Activated CD4-positive, alpha-beta T cell treated with anti-CD3 and anti-CD28 coated beads, Interleukin-2, Interleukin-4, amounts not matched to agents 100 ng/mL and 50 ng/mL, durations not matched to agents 16 hours and 8 hours (primary cell): ENCODE measurements at places on chromosomes 6 and 20.

GRCh38 chr6:109321752-109322151 is 60.5 kb downstream of the CD164 start:
- DNase-seq, result no peak

DNA sequence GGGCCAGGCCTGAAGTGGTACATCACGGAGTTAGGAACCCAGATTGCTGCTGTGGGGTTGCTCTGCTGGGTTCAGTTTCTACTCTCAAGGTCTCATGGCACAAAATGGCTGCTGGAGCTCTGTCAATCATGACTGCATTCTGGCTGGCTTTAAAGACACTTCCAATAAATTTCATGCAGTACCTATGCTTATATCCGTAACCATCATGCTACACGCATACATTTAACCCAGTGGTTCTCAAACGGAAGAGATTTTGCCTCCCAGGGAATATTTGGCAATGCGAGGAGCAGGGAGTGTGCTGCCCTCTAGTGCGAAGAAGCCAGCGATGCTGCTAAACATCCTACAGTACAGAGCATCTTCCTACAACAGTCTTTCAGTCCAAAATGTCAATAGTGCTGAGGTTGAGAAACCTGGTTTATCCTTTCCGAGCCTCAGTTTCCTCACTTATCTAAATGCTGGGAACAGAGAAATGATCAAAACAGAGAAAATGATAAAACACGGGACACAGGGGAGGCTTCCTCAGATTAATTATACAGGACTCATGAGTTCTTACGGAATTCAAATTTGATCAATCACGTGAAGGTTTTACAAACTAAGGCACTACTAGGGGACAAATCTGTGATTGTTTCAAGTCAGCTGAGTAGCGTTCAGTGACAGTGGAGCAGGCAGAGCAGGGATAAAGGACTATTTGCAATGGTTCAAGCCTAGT is 9.6 kb upstream of the SLC2A10 start:
- DNase-seq, result peak; percentile 6

- no peak for DNase-seq
Observed at GRCh38 chr6:112384511-112384910, 37.4 kb downstream of the RFPL4B start.

GRCh38 chr20:50694379-50695134 is 3.2 kb upstream of the RIPOR3 start:
- DNase-seq, result no peak

DNA sequence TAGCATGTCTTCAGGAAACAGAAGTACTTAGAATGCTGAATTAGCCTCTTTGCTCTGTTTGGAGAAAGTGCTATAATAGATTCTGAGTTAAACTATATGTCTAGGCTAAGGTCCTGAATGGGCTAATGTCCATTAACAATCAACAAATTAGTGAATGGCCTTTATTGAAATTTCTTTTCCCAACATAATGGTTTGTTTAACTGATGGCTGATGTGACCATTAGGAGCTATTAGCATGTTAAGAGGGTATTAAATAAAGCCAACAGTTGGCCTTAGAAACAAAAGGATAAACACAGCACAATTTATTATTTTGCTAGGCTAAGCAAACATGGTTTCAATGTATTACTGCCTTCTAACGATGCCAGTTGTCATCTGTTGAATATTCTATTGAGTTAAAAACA is 234.3 kb upstream of the HS3ST5 start:
- DNase-seq, result no peak

DNA sequence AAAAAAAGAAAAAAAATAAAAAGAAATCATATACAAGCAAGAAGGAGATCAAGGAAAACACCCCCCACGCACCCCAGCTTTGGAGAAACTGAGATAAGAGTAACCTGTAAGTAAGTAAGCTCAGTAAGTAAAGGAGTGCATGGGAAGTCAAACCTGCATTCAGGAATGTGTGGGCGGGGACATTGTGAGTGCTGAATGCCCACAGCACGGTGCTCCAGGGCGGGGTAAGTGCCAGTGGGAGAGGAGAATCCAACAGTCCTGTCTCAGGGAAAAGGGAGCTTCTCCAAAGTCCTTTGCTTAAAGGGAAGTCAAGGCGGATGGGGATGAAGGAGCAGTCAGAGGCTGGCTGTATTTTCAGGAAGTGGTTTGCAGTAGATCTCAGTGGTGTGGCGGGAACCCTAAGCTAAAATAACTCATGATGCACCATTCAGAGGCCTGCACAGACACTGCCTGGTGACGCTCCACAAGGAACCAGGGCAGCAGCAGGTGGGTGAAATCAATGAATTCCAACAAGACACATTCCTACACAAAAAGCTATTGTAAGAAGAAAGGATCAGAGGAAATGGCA is 368.0 kb downstream of the QKI start:
- DNase-seq, result no peak

- DNase-seq, result no peak
Observed at GRCh38 chr6:4157506-4157905, 22.1 kb upstream of the ECI2 start.

DNA sequence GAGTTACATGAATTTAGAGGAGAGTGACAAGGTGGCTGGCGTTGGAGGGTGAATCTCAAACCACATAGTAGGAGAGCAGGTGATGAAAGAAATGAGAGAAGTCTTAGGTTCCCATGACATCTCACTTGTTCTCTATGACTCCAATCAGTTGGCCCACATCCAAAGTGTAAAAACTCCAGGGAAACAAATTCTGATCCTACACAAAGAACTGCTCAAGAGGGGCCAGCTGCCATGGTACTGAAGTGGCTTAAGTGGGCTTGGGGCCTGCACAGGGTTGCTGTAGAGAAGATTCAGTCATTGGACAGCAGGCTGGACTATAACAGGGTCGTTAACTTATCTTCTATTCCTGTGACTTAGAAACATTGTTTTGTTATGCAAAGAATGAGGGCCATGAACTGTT is 7.6 kb upstream of the ADGRF4 start:
- no peak for DNase-seq

DNA sequence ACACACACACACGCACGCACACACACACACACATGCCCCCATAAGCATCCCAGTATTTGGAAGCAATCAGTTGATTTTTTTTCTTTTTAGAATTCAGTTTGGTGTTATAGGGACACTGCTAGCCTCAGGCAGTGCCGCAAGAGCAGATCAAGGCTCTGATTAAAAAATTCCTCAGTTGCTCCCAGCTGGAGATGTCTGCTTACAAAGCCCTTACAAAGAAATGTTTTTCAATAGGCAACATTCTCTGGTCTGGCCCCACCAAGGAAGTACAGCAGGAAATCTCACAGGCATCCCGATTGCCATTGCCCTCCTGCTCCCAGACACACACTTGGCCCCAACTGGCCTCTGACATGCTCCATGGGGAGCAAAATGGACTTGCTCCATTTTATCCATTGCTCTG is 22.9 kb upstream of the CD83 start:
- DNase-seq, result no peak

- peak; percentile 32 for DNase-seq
Observed at GRCh38 chr20:44580581-44581268, 1.7 kb upstream of the PKIG start.

GRCh38 chr6:65646544-65646943 is 60.5 kb downstream of the EYS start:
- DNase-seq, result no peak

DNA sequence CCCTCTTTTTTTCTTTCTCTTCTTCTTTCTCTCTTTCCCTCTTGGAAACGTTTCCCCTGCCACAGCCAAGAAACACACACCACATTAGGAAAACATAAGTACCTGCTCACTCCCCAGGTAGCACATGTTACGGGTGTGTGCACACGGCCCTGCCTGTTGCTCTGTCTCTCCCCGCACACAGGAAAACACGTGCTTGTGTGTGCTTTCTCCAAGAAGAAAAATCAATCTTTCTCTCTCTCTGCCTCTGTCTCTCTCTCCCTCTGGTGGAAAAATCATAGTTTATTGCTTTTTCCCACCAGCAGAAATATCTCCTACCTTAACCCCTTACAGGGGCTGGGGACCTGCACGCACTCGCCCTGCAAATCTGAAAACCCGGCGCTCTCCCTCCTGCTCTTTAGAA is 102.3 kb downstream of the EDN3 start:
- no peak for DNase-seq

DNA sequence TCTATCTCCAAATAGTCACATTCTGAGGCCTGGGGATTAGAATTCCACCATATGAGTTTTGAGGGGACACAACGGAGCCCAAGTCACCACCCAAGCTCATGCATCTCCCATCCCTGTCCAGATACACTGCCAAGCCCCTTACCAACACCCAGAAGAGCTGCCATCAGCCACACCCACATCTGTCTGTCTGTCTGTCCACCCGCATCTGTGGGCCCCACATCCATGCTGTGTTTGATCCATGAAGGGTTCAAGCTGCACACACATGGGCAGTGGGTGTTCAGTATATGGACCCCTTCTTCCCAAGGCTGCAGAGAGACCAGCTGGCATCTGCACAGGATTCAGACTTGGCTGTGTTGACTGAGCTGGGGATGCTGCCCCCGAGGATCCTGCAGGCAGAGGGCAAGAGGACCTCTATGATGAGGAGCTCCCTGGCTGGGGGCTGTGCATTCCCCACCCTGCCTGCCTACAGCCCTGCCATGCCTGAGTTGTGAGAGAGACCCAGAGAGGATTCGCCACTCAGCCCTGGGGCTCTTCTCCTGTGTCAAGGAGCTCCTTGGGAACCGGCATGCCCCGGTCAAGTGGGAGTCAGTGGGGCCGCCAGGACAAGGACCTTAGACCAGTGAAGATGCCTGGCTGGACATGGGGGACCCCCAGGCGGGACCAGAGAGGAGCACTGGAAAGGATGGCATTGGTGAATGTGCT is 206.4 kb downstream of the SYNDIG1 start:
- DNase-seq, result no peak

DNA sequence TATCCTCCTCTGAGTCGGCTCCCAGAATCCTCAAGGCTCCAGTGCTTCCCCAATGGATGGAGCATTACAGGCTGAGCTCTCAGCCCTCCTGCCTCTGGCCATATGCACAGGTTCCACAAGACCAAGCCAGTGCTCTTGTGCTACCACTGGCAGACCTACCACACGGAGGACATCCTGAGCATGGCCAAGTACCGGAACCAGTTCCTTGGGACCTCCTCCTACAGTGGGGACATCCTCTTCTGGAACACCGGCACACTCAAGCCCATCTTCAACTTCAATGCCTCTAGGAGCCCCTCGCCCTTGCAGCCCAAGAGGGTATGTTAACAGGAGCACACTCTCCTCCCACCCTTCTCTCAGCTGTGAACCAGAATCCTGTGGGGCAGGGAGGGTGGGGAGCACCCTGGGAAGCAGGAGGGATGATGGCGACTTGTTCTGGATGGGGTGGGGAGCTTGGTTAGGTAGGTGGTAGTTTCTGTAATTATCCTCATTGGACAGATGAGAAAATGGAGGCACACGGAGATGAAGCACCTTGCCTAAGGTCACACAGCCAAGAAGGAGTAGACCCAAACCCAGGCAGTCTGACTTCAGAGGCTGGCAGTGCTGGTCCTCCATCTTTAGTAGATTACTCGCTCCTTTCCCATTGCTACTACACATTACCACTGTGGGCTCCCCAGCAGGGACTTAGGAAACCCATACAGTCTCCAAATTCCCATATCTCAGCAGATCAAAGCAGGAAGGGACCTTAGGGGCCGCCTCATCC is 58.6 kb downstream of the EFCAB8 start:
- DNase-seq, result no peak

DNA sequence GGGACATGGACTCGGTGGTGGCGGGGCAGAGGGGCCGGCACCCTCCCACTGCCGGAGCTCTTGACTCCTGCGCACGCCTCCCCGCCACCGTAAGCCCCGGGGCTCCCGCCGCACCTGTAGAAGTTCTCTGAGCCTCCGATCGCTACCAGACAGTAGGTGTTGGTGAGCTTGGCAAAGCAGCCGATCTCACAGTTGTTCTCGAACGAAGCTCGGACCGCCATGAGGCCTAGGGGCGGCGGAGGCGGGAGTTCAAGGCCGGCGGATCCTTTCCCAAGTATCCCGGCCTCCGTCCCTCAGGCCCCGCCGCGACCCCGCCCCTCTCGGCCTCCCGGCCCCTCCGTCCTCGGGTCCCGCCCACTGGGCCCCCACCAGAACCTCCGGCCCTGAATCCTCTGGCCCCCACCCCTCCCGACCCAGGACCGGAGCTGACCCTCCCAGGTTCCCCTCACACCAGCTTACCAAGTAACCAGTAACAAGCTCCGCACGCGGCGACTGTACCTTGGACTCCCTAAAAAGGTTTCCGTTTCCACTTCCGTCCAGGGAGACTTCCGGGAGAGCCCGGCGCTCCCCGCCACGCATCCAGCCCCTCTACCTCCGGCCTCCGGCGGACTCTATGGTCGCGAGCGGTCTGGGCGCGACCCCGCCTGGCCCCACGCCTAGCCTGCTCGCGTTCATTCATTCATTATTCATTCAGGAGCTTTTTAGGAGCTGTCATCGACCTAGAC is at the start of gene EIF6:
TSS of gene EIF6 (minus strand) at position 506 of the 725 bp plus-strand sequence. CDS start at position 221, 285 bp downstream.
- DNase-seq, result peak; percentile 88

DNA sequence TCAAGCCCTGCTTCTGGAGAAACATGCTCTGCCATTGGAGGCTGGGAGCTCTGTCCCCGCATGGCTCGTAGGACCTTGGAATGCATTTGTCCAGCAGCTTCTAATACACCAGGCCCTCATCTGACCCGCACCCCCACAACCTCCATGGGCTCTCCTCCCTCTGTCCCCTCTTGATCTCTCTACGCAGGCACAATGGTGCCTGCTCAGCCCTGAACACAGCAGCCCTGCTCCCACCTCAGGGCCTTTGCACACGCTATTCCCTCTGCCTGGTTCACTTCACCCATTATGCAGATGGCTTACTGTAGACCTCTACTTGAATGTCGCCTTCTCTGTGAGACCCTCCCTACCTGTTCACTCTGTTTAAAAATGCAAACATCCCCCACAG is 27.0 kb upstream of the PTGIS start:
- DNase-seq, result peak; percentile 47

GRCh38 chr6:146209942-146210341 is 181.1 kb downstream of the GRM1 start:
- DNase-seq, result no peak

DNA sequence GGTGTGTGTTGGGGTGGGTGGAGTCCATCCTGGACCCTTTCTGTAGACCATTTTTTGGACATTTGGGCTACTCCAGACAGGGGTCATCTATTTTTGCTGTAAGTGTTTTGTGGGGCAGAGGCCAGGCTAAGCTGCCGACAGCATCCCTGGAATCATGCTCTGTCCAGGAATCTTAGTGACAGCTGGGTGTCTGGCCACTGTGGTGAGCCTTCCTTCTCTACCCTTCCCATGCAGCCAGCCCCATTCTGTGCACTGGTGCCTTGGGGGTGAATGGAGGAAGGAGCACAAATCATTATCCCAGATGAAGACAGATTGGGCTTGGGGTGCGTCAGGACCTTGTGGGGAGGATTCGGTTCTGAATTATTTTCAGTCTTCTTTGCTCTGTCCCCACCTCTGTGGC is 20.2 kb downstream of the TOX2 start:
- no peak for DNase-seq

DNA sequence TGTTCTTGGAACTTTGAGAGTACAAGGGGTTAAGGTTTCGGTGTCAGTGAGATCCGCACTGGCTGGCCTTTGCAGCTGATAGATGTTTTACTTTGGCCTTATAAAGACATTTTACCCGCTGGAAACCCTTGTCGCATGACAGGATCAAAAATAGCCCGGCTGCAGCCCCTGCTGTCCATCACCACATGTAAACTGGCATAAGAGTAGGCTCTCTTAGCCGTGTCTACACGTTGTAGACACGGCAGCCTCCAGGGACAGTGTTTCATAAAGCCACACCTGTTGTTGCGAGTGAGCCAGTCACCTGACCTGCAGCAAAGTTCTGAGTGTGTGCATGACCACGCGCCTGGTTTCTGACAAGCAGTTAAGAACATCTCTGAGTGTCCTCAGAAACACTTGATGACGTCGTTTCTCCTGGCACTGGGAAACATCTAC is 8.5 kb downstream of the RBM24 start:
- DNase-seq, result no peak

GRCh38 chr6:33925936-33926335 is 122.1 kb upstream of the MLN start:
- DNase-seq, result no peak

- DNase-seq, result no peak
Observed at GRCh38 chr20:44701118-44701857, 13.9 kb upstream of the CCN5 start.
